ENCODE measurements at places on chromosomes 6 and 20. TPM values are rescaled to one million over a fixed set of nuclear protein-coding genes. Genes with fewer than 3 reads are reported as not detected.

GRCh38 chr20:56683077-56683865 lies 54.2 kb downstream of the TFAP2C start:
- H3K4me3 ChIP-seq = no peak overlapping the region
- H3K27me3 ChIP-seq = no peaks in the 10 kb centered on the region
- no peak overlapping the region for H3K27ac ChIP-seq
- H3K36me3 ChIP-seq = no peaks in the 10 kb centered on the region
- no peaks in the 10 kb centered on the region for H3K4me1 ChIP-seq

DNA sequence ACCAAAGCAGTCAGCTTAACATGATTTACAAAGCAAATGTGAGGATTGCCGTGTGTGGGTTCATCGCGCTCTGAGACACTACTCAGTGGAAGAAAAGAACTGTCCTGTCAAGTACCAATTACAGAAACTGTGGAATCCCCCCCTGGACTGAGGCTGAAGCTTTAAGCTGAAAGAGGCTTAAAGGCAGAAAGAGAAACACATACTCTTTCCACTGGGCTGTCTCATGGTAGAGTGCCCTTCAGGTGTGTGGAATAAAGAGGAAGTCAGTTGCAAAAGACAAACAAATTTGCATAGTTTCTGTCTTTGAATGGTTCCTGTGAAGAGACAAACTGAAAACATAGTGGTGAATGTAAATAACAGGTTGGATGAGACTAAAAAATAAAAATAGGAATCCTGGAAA lies 560.4 kb upstream of the SYNCRIP start:
- H3K27ac ChIP-seq = no peak overlapping the region
- DNase-seq = no peak
- no peaks in the 10 kb centered on the region for H3K4me1 ChIP-seq
- H3K36me3 ChIP-seq = no peaks in the 10 kb centered on the region
- H3K4me3 ChIP-seq = no peak overlapping the region

- no peaks in the 10 kb centered on the region for H3K27me3 ChIP-seq
- no peak overlapping the region for H3K27ac ChIP-seq
- H3K4me3 ChIP-seq = no peak overlapping the region
Measured at GRCh38 chr6:127706216-127706615, 129.2 kb downstream of the C6orf58 start.

GRCh38 chr6:75932067-75932466 lies 140.4 kb downstream of the IMPG1 start:
- H3K4me3 ChIP-seq = no peak overlapping the region
- peaks cover 5% of the 10 kb centered on the region for H3K4me1 ChIP-seq
- peaks cover 22% of the 10 kb centered on the region for H3K27me3 ChIP-seq
- DNase-seq = no peak
- no peak overlapping the region for H3K27ac ChIP-seq

GRCh38 chr6:134813146-134813545 lies 136.8 kb downstream of the ALDH8A1 start:
- no peak overlapping the region for H3K27ac ChIP-seq
- DNase-seq = no peak
- H3K27me3 ChIP-seq = no peaks in the 10 kb centered on the region
- H3K4me3 ChIP-seq = no peak overlapping the region
- no peaks in the 10 kb centered on the region for H3K4me1 ChIP-seq

GRCh38 chr20:3277686-3278465 lies 38.9 kb upstream of the SLC4A11 start:
- no peak overlapping the region for H3K27ac ChIP-seq
- DNase-seq = no peak

DNA sequence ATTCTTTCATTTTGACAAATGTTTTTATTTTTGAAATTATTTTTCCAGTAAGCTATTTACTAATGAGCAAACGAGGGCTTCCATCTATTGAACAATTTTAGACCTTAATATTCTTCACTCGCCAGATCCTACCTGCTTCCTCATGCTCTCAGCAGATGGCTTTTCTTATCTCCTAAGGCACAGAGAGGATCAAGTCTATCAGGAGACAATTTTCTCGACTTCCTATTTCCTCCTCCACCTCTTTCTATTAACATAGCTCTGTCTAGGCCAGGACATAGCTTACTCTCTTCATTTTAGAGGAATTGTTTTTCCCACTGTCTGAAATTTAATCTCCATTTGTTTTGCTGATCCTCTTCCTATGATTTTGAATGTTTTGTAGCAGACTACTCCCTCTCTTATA lies 87.0 kb upstream of the MAN1A1 start:
- no peak overlapping the region for H3K27ac ChIP-seq
- no peaks in the 10 kb centered on the region for H3K4me1 ChIP-seq
- DNase-seq = no peak
- H3K4me3 ChIP-seq = no peak overlapping the region
- H3K27me3 ChIP-seq = peaks cover 2% of the 10 kb centered on the region
- H3K36me3 ChIP-seq = peaks cover 2% of the 10 kb centered on the region

DNA sequence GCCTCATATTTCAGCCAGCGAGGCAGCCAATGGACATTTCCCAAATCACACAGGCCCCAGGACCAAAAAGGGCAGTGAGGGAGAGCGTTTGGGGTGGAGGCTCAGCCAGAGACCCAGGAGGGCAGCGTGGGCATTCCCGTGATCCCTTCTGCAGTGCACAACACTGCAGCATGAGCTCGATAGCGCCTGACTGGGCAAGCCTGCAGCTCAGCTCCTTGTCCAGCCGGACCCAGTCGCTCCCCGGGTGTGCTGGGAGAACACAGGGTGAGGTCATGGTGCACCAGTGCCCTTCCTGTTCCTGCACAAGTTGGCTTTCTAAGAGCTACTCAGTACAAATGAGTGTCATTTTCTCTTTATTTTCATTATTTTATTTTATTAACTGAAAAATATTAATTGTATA lies 5.9 kb downstream of the TTLL2 start:
- no peak for DNase-seq
- no peak overlapping the region for H3K27ac ChIP-seq
- H3K4me1 ChIP-seq = no peaks in the 10 kb centered on the region
- H3K36me3 ChIP-seq = no peaks in the 10 kb centered on the region

MUC21 gene
- not detected for total RNA-seq

GRCh38 chr6:9398767-9399373 lies 963.5 kb upstream of the SLC35B3 start:
- H3K4me1 ChIP-seq = no peaks in the 10 kb centered on the region
- no peak overlapping the region for H3K27ac ChIP-seq
- H3K4me3 ChIP-seq = no peak overlapping the region
- no peaks in the 10 kb centered on the region for H3K36me3 ChIP-seq
- H3K27me3 ChIP-seq = peaks cover 2% of the 10 kb centered on the region

- DNase-seq = no peak
- peaks cover 2% of the 10 kb centered on the region for H3K4me1 ChIP-seq
- H3K27ac ChIP-seq = no peak overlapping the region
- no peaks in the 10 kb centered on the region for H3K36me3 ChIP-seq
Measured at GRCh38 chr6:17966451-17966850, 21.0 kb downstream of the KIF13A start.

- no peak overlapping the region for H3K27ac ChIP-seq
- no peak for DNase-seq
- peaks cover 5% of the 10 kb centered on the region for H3K27me3 ChIP-seq
- H3K4me3 ChIP-seq = no peak overlapping the region
- no peaks in the 10 kb centered on the region for H3K4me1 ChIP-seq
- no peaks in the 10 kb centered on the region for H3K36me3 ChIP-seq
Measured at GRCh38 chr6:170233286-170234205, 57.3 kb downstream of the DLL1 start.

CD93 gene
- 0.47 TPM for total RNA-seq

- no peak overlapping the region for H3K27ac ChIP-seq
- no peak overlapping the region for H3K4me3 ChIP-seq
- H3K27me3 ChIP-seq = no peaks in the 10 kb centered on the region
- H3K4me1 ChIP-seq = peaks cover 9% of the 10 kb centered on the region
Measured at GRCh38 chr6:20548264-20548663, 14.0 kb downstream of the CDKAL1 start.

SOX12 gene
- total RNA-seq = 10.6 TPM

SDCBP2 gene
- 5.1 TPM for total RNA-seq

PI3 gene
- not detected for total RNA-seq

NRN1 gene
- total RNA-seq = 54.8 TPM

MDFI gene
- total RNA-seq = not detected

GRCh38 chr6:93918258-93918657 lies 498.9 kb upstream of the EPHA7 start:
- no peak overlapping the region for H3K27ac ChIP-seq
- H3K4me3 ChIP-seq = no peak overlapping the region
- H3K4me1 ChIP-seq = no peaks in the 10 kb centered on the region
- no peak for DNase-seq
- H3K27me3 ChIP-seq = no peaks in the 10 kb centered on the region
- H3K36me3 ChIP-seq = no peaks in the 10 kb centered on the region

DNA sequence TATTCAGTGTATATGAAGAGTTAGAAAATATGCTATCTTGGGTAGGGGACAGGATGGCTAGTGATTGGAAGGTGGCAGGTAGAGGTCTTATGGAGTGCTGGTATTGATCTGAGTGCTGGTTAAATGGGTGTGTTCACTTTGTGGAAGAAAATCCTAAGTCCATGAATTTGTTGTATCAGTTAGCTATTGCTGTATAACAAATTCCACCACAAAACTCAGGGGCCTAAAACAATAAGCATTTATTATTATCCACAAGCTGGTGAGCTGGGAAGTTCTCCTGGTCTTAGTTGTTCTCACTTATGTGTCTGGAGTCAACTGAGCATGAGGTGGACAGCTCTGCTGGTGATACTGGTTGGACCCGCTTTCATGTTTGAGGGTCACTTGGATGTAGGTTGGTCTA lies 212.2 kb upstream of the PLCB4 start:
- DNase-seq = no peak
- H3K4me1 ChIP-seq = no peaks in the 10 kb centered on the region
- H3K27me3 ChIP-seq = no peaks in the 10 kb centered on the region
- no peak overlapping the region for H3K27ac ChIP-seq

GRCh38 chr6:1535295-1535694 lies 74.4 kb upstream of the FOXC1 start:
- H3K27me3 ChIP-seq = no peaks in the 10 kb centered on the region
- H3K36me3 ChIP-seq = no peaks in the 10 kb centered on the region
- peaks cover 11% of the 10 kb centered on the region for H3K4me1 ChIP-seq
- peak overlapping the region; percentile 45 for H3K4me3 ChIP-seq
- DNase-seq = no peak

MPIG6B gene
- total RNA-seq = 1.2 TPM

- DNase-seq = no peak
- H3K4me3 ChIP-seq = no peak overlapping the region
- no peaks in the 10 kb centered on the region for H3K27me3 ChIP-seq
- no peak overlapping the region for H3K27ac ChIP-seq
- no peaks in the 10 kb centered on the region for H3K4me1 ChIP-seq
- no peaks in the 10 kb centered on the region for H3K36me3 ChIP-seq
Measured at GRCh38 chr6:147037881-147038280, 166.3 kb upstream of the STXBP5 start.

DNA sequence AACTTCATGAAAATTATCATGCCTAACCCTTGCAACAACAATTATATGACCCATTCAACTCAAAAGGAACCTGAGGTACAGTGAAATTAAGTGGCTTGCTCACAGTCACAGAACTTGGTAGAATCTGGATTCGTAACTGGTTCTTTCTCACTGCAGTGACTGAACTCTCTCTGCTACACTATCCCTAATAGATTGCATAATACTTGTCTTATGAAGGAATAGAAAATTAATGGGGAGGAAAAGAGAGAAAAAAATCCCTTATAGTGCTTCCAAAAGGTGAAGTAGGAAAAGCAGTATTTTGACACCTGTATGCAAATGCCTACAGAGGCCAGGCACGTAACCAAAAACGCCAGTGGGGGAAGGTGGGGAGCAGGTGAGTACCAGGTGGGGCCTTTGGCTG lies 186.6 kb downstream of the LY86 start:
- H3K4me1 ChIP-seq = peaks cover 4% of the 10 kb centered on the region
- H3K27me3 ChIP-seq = peaks cover 20% of the 10 kb centered on the region

DNA sequence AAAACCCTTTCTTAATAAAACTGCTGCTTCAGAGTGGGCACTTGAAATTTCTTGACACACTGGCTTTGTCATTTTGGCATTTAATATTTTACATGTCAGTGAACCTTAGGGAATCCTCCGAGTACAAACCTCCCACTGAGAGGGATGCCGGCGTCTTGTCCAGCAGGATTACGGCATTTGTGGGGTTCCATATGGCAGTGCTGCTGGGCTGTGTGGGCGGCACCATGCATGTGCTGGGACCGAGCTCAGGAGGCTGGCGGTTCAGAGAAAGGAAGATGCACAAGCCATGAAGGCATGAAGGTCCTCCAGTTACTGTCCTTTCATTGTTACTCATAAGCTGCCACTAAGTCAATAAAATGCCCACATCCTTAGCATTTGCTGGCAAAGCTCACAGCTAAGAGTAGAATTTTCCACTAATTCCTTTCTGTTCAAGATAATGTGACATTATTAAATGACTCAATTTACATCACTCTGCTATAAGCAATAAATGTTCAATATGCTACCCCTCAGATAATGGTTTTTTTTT lies 61.4 kb downstream of the LY86 start:
- no peaks in the 10 kb centered on the region for H3K27me3 ChIP-seq
- H3K36me3 ChIP-seq = peaks cover 29% of the 10 kb centered on the region
- H3K4me3 ChIP-seq = no peak overlapping the region

GRCh38 chr6:95648636-95649035 lies 71.3 kb downstream of the MANEA start:
- DNase-seq = no peak
- H3K36me3 ChIP-seq = no peaks in the 10 kb centered on the region
- H3K4me3 ChIP-seq = no peak overlapping the region
- H3K27me3 ChIP-seq = peaks cover 2% of the 10 kb centered on the region
- H3K4me1 ChIP-seq = no peaks in the 10 kb centered on the region

DAAM2 gene
- total RNA-seq = not detected

- H3K36me3 ChIP-seq = no peaks in the 10 kb centered on the region
- H3K27ac ChIP-seq = no peak overlapping the region
- DNase-seq = no peak
- peaks cover 19% of the 10 kb centered on the region for H3K4me1 ChIP-seq
- H3K4me3 ChIP-seq = no peak overlapping the region
- peaks cover 74% of the 10 kb centered on the region for H3K27me3 ChIP-seq
Measured at GRCh38 chr6:33116417-33116816, 40.6 kb downstream of the HLA-DPB1 start.

ANKRD66 gene
- not detected for total RNA-seq

DNA sequence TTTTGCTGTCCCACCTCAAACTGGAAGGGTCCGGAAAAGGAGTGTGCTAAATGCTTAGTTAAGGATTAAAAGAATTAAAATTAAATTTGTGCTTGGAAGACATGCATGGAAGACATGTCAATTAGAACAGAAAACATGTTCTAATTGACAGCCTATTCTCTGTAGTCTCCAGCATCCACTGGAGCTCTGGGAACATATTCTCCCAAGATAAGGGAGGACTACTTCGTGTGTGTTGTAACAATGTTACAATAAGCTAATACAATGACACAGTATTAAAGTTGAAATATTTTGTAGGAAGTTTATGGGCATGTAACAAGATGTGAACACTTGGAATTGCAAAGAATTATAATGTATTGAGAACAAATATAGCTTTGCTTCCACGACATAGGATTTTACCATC lies 567.4 kb upstream of the CITED2 start:
- no peak overlapping the region for H3K27ac ChIP-seq
- H3K4me3 ChIP-seq = no peak overlapping the region
- no peak for DNase-seq

Data from activated naive CD8-positive, alpha-beta T cell treated with anti-CD3 and anti-CD28 coated beads, Interleukin-2, amount 10 ng/mL, durations not matched to agents 7 days and 5 days (primary cell).